ENCODE measurements at places on chromosomes 16 and 17.
A peak's percentile ranks its signal among the peaks of the same experiment; 100 is the strongest.

- no peak for DNase-seq
Observed at GRCh38 chr17:45951941-45952340, 47.1 kb upstream of the STH start.

DNA sequence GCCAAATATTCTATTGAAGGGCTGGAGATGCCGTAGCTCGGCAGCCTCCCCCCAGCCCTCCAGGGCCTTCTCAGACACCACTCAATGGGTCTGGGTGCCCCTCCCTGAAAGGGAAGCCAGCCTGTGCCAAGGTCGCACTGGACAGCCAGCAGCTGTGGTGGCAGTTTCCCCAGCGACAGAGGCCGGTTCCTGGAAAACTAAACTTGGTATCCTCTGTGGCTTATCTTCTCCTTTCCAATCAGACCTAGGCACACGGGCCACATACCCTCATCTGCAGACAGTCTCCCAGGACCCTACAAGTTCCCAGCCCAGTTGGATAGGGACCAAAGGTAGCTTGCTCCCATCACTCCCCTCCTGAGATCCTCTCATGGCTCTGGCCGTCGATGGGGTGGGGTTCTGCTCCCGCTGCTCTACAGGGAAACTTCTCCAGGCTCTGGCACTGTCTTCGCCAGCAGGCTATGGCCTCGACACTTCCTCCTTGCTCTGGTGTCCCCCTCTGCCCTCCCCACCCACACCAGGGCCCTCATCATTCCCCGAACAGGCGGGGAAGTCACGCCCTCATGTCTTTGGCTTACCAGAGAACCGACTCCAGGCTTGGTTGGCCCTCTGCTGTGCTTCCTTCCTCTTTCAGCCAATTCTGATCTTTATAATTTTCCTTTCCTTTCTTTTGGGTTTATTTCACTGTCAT is 18.3 kb upstream of the IL21R start:
- DNase-seq, result no peak

DNA sequence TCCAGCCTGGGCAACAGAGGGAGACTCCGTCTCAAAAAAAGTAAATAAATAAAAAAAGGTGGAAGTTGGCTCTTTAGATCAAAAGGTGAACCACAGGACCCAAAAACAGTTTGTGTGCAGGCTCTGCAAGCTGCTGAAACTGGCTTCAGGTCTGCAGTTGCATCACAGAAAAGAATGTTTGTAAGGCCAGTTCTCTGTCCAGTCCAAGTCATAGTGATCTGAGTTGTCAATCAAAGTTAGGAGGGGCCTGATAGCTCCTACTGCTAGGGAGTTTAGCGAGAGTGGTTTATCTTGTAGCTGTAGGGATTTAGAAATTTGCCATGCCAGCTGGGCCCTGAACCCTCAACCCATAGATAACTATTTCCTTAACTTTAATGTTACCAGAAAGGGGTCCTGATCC is 101.2 kb upstream of the CACNG5 start:
- DNase-seq, result no peak

DNA sequence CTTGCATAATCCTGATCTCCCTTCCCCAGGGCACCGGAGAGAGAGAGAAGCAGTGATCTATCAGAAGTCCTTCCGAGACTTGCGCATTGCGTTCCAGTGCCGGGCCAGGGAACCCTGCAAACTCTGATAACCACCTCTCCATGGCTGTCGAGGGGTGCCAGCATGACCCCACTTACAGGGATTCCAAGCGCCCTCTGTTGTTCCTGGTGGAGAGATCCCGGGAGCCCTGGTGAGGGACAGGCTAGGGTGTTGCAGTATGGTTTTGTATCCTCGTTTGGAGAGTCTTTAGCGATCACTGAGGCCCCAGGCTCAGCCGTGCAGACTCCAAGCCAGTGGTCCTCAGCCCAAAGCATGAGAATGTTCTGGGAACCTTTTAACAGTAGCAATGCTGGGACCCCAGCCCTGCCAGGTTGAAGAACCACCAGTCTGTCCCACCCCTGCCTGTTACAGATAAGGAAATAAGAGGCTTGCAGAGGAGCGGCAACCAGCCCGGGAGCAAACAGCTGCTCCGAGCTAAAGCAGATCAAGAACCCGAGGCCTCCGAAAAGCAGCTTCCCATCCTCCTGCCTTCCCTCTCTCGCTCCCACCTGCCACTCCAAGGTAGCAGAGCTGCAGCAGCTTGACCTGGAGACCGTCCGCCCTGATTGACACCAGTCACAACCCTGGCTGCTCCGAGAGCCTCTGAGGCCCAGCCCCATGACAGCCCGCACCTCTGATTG is 150.3 kb upstream of the RPL38 start:
- DNase-seq, result no peak

DNA sequence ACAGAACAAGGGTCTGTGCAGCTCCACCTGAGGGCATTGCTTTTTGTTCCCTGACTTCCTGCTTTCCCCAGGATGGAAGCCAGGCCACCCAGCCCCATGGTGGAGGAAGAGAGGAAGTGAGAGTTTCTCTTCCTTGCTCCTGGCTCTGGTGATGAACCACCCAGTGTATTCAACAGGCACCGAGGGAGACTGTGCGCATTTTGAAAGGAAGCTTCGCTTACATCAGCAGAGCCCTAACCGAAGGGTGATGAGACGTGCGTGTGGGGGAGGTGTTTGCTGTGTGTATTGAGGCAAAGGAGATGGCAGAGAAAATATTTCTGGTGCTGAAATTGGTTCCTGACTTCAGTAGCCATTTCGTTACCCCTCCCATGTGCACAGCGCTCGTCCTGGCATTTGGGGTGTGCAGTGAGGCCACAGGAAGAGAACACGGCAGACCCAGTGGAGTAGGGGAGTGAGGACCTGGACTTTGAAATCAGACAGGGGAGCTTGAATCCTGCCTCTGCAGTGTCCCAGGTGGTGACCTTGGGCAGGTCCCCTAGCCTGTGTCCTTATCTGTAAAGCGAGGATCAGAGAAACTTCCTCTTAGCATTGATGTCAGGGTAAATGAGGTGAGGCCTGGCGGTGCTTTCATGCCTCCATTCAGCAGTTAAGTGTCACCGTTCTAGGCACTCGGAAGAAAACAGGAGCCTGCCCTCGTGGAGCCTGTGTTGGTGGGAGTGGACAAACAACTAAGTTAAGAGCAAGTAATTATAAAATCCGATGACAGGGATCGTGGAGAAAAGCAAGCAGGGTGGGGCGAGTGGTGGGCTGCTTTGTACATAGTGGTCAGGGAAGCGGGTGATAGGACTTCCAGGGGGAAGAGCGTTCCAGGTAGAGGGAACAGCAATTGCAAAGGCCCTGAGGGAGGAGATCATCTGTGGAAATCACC is 7.4 kb downstream of the CMIP start:
- no peak for DNase-seq

DNA sequence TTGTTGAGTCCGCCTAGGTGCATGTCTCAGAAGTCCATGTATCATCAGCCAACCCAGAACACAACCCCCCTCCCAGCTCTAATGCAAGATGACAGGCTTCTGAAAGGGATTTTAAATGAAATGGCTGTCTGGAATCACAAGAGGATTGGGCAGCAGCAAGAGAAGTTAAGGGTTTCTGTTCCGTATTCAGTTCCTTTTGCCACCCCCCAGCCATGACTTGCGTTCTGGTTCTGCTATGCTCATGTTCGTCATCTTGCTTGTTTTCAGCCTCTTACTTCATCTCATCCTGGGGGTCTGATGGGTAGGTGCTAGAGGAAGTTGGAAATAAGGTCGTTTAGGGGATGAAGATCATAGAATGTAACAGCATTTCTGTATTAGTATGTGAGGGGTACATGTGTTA is 12.0 kb downstream of the MINK1 start:
- DNase-seq, result no peak

- no peak for DNase-seq
Observed at GRCh38 chr16:13885700-13886099, 34.3 kb upstream of the ERCC4 start.

GRCh38 chr17:7881276-7882054 is 7.1 kb upstream of the CHD3 start:
- no peak for DNase-seq

DNA sequence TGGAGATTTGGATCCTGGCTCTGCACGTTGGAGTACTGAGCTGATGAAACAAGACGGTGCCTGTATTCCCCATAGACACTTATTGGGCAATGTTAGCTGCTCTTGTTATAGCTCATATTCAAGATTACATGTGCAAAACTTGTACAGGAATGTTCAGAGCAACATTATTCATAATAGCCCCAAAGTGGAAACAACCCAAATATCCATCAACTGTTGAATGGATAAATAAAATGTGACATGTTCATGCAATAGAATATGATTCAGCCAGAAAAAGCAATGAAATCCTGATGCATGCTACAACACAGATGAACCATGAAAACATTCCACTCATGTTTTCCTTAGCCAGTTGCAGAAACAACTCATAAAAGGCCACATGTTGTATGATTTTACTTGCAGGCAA is 5.7 kb upstream of the SDR42E1 start:
- DNase-seq, result no peak

- no peak for DNase-seq
Observed at GRCh38 chr16:88528902-88529318, 41.3 kb upstream of the ZC3H18 start.

DNA sequence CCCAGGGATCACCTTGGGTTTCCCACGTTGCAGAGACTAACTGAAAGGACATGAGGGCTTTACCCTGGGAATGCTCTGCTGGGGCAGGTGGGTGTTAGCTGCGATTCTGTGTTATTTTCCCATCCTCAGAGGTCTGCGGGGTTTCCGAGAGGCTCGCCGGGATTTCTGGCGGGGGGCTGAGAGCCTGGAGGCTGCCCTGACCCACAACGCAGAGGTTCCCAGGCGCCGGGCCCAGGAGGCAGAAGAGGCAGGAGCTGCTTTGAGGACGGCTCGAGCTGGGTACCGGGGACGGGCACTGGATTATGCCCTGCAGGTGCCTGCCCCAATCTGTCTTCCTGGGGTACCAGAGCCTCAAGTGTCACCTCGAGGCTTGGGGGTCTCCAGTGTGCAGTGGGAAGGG is 6.9 kb downstream of the ACAP1 start:
- no peak for DNase-seq

GRCh38 chr16:57091975-57092785 is at the start of gene CPNE2:
Gene CPNE2, plus strand, starts transcription at chr16:57092583. Its CDS starts 18,160 bp downstream, at chr16:57110743.
- peak; percentile 78 for DNase-seq

- DNase-seq, result no peak
Observed at GRCh38 chr16:69451166-69451565, 26.7 kb downstream of the CYB5B start.

DNA sequence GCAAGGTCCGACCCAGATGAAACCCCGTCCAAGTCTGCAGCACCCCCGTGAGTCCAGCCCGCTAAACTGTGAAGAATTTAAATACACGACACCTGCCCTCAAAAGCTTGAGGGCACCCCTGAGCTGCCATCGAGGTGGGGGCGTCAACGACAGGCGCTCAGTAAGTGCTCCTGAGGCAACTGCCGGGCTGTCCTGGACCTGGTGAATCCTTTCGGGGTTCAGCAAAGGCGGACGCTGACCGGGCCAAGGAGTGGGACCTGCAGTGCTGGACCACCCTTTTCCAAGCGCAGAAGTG is 512 bp upstream of the ENDOV start:
- DNase-seq, result no peak

DNA sequence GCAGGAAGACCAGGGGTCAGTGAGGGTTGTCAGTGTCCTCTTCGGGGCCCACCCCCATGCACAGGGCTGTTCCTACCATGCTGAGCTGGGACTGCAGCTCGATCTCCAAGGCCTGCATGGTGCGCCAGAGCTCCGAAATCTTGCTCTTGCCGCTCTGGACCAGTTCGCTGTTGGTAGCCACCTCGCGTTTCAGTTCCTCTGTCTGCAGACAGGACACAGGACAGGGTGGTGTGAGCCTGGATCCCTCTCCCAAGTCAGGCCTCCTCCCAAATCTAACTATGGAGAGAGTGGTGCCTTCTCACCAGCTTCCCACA is 90.9 kb downstream of the GOSR1 start:
- DNase-seq, result no peak

GRCh38 chr16:67915831-67916723 is 15.6 kb downstream of the CTRL start:
- DNase-seq, result no peak

GRCh38 chr17:72587773-72588511 is 467.1 kb downstream of the SOX9 start:
- DNase-seq, result peak; percentile 65

GRCh38 chr16:11121083-11121608 is 134.9 kb downstream of the SOCS1 start:
- DNase-seq, result no peak

- DNase-seq, result peak; percentile 53
Observed at GRCh38 chr17:61997664-61998063, 67.4 kb downstream of the MED13 start.

- no peak for DNase-seq
Observed at GRCh38 chr16:79317521-79317920, 283.0 kb downstream of the MAF start.

DNA sequence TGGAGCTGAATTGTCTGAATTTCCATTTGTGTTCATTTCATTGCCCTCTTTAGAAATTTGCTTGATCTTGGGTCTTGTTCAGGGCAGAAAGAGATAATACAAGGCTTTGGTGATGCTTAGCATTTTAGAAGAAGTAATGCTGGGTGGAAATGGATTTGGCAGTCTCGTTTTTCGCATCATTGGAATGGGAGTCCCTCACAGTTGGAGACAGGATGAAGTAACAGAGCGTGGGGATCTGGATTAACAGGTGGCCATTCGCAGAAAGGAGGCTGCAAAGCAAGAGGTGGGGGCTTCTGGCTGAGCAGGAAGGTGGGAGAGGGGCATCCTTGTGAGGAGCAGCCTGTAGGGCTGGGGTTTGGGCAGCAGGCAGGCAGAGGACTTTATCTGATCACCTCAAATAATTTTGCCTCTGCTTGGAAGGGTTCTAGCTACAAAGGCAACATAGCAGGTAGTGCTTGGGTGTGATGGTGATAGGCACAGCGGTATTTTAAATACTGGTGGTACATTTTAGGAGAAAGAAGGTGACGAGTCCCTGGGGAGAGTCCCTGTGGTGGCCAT is 17.0 kb downstream of the KSR1 start:
- no peak for DNase-seq

DNA sequence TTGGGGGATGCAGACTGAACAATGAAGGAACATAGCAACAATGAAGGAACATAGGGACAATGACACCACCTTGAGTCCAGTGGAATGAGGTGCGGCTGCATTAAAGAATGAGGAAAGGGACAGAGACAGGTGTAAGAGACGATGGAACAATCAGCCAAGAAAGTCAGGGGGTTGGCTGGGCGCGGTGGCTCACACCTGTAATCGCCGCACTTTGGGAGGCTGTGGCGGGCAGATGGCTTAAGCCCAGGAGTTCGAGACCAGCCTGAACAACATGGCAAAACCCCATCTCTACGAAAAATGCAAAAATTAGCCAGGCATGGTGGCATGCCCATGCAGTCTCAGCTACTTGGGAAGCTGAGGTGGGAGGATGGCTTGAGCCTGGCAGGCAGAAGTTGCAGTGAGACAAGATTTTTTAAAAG is 13.6 kb upstream of the CBFB start:
- no peak for DNase-seq

GRCh38 chr17:65893692-65894279 is 298.1 kb downstream of the CEP112 start:
- no peak for DNase-seq

DNA sequence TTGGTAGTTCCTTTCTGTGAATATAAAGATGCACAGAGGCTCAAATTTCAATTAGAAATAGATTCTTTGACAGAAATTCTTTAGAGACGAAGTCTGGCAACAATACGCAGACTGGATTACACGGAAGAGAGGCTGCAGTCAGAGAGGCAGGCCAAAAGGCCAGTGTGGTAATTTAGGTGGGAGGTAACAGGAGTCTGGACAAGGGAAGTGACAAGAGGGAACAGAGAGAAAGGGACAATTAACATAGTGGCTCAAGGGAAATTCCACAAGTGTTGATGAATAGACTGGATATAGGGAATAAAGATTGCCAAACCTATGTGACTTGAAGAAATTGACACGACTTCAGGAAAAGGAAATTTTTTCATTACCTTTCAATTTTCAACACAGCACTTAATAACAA is 54.6 kb downstream of the STX8 start:
- no peak for DNase-seq
